Fibroblast of upper back skin (primary cell): ENCODE measurements at places on chromosomes 2 and 18.

- no peak for DNase-seq
Measured at GRCh38 chr2:49000695-49001094, 153.6 kb downstream of the FSHR start.

GRCh38 chr2:2577407-2577831 is 246.3 kb upstream of the MYT1L start:
- DNase-seq: no peak

DNA sequence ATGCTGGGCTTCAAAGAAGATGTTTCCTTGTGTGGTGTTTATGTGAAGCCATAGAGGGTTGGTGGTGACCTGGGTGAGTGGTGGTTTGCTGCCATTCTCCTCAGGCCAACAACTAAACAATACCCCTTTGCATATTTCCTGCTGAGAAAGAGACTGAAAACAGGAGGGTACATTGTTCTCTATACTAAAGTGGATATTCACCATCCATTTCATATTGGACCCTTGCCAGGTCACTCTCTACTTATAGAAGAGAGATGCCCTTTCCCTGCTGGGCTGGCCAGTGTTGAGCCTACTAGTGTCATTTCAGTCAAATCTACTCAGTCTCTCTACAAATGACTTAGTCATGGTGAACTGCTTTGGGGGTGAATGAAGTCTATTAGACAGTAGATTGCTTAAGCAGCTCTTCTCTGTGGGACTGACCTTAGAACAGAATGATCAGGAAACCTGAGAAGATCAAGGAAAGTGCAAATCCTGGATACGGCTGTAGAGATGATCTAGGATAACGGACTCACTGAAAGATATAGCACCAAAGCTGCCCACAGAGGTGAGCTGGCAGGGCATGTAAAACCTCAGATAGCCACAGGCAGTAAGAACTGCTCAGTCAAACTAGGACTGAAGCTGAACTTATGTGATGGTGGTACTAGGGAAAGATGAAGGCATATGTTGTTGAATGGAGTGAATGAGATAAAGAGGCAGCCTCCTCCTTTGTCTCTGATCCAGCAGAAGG is 154.9 kb downstream of the MYO3B start:
- DNase-seq: no peak

DNA sequence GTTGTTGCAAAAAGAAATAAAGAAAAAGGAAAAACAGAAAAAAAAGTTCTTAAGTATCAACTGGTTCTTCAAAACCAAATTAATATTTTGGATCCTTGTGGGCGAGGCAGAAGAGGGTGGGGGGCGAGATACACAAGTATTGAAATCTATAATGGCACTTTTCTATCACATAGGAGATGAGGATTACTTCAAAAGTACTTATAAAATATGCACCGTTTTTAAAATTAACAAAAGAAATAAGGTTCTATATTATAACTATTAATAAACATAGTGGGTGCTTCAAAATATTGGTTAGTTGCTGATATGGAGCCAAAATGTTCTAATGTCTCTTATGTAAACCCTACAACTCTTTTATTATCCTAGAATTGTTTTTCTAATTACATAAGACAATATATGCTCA is 2.1 kb downstream of the FECH start:
- DNase-seq: no peak

DNA sequence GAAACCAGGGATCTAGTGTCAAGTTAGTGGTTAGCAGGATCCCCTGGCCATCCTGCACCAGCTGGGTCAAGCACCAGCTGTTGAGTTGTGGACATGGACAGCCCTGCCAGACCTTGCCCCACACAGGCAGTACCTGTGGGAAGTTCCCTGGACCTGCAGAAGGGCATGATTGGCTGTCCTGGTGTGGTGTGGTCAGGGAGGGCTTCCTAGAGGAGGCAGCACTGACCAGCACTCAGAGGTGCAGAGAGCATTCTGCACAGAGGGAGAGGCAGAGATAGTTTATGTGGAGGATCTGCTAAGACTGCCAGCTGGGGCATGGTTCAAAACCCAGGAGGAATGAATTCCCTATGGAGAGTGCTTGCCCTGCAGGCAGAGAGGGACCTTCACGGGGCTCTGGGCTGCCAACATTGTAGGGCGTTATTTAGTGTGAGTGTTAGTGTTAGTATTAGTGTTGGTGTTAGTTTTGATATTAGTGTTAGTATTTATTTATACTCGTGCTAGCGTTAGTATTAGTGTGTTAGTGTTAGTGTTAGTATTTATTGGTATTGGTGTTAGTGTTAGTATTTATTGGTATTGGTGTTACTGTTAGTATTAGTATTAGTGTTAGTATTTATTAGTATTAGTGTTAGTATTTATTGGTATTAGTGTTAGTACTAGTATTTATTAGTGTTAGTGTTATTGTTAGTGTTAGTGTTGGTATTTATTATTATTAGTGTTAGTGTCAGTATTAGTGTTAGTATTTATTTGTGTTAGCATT is 31.9 kb downstream of the TWIST2 start:
- DNase-seq: no peak

- peak; percentile 68 for DNase-seq
Measured at GRCh38 chr2:23651187-23652080, 266.5 kb downstream of the KLHL29 start.

DNA sequence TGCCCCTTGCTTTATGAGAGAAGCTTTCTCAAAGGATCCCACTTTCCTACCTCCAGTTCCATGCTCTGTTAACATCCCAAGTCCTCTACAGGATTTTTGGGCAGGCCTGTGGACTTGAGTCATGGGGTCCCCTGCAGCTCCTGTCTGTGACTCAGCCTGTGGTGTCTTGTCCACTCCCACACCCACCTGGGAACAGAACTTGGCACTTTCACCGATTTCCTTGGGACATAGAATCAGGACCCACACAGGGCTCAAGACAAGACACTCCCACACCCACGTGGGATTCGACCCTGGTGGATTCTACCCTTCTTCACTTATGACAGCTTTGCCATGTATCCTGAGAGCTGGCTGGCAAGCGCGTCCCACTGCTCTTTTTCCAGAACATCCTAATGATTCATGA is 30.7 kb upstream of the HDAC4 start:
- DNase-seq: no peak

DNA sequence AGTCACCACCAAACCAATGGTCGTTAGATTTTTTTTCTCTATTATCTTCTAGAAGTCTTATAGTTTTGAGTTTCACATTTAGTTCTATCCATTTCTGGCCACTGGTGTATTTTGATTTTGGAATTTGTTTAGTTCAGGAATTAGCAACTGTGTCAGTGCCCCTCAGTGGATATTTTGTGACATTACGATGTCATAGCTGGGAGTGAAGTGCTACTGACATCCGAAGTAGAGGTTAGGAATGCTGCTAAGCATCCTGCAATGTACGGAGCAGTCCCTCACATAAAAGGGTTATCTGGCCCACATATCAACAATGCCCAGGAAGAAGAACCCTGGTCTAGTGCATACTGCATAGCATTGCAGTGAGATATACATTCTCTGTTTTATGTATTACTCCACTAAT is 157.4 kb upstream of the RGPD4 start:
- DNase-seq: peak; percentile 45

DNA sequence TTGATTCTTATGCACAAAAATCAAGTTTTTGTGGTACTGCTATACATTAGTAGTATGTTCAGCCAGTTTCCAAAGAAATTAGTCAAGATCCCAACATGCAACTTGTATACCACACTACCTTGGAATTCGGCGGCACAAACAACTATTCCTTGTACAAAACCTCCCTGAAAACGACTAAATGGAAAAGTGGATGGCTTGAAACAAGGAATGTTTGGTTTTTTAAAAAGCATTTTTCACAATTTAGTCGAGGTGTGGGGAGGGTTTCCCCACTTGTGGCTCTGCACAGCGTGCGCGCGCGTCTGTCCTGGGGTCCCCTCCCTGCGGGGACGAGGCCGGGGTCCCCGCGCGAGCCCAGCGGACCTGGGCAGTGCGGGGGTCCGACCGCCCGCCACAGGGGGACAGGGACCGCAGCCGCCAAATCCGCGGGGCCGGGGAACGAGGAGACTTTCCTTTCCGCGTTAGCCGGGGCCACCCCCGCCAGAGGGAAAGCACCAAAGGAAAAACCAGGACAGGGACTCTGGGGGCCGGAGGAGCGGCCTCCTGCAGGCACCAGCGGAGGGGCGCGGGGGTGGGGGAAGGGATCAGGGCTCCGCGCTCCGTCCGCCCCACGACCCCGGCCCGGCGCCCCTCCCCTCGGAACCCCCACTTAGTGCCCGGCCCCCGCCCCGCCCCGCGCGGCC is 534 bp upstream of the SOCS6 start:
- no peak for DNase-seq

- no peak for DNase-seq
Measured at GRCh38 chr2:95289253-95289652, 7.9 kb upstream of the KCNIP3 start.

- DNase-seq: no peak
Measured at GRCh38 chr2:212628586-212628985, 90.0 kb upstream of the ERBB4 start.

DNA sequence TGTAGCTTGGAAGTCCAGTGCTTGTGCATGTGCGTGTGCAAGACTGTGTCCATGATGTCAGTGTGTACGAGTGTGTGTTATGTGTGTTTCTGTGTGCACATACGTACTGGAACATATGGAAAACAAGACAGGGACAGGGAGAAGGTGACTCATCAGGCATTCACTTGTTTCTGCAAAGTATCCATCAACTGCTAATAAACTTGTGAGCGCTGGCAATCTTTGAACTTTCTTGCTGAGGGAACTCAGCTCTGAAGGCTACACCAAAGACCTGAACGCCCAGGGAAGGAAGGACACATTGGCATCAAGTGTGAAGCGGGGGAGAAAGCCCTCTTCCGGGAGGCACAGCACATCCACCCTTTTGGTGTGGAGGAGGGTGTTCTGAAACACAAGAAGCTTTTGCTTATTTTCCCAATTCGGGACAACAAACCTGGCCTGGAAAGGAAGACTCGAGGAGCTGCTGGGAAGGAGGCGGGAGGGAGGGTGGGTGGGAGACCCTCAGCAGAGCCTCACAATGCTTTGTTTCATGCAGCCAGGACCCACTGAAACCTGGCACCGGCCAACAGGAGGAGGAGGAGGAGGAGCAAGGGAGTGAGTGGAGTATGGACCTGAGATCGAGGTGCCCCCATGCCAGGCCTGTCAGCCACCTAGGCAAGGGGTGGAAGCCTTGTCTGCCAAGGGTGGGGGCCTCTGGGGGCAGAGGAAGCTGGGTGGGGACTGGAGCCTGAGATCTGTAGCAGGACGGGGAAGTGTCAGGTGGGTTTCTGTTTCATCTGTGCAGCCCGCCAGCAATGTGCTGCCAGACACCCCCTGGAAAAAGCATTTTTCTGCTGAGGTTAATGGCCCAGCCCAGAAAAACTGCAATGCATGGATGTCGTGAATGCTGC is 26.8 kb downstream of the SMAD7 start:
- peak; percentile 80 for DNase-seq

DNA sequence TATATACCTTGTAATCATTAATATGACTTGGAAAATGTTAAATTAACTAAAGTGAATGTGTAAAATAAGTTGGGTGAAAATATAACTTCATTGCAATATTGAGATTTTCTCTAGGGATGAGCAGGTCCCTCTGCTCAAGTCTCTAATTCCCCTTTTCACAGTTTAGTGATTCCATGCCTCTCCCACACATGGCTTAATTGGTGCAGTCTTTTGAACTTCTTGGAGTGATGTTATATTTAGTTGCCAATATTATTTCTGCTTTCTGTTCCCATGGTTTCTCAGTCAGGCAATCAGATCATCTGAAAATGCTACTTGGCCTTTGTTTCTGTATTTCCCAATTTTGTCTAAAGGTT is 233.7 kb upstream of the SPOPL start:
- DNase-seq: no peak

GRCh38 chr2:159249990-159250715 is 36.4 kb downstream of the WDSUB1 start:
- peak; percentile 39 for DNase-seq

DNA sequence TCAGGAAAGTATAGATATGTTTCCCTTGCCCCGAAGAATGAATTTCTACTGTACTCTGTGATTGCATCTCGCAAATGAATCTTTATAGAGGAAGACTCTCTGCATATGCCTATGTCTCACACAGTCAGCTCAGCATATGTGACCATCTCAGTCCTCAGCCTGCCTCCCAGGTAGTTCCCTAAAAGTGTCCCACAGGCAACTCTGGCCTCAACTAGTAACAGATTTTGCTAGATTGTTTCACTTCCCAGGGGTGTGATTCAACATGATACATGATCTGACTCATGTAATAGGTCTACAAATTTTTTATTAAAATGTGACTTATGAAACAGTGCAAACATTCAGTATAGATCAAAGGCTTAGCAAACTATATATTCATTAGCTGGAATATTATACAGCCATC is 296.6 kb upstream of the CRIM1 start:
- DNase-seq: no peak

DNA sequence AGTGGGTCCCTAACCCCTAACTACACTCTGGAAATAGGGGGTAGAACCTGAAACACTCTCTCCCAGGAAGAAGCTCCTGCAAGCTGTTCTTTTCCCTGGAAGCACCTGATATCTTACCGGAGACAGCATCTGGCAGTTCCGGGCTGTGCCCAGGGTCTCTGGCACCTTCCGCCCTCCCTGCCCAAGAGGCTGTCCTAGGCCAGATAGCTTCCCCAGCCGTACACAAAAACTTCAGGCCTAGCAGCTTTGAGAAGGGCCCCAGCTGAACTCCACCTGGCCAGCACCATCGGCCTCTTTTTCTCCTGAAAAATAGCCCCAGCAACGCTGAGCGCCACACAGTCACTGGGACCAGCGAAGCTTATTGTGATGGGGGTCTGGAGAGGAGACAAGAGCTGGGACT is 9.7 kb downstream of the OSR1 start:
- no peak for DNase-seq

- DNase-seq: no peak
Measured at GRCh38 chr2:127416506-127417001, 1.7 kb upstream of the PROC start.

- DNase-seq: peak; percentile 35
Measured at GRCh38 chr18:43866696-43867095, 589.4 kb upstream of the SYT4 start.

DNA sequence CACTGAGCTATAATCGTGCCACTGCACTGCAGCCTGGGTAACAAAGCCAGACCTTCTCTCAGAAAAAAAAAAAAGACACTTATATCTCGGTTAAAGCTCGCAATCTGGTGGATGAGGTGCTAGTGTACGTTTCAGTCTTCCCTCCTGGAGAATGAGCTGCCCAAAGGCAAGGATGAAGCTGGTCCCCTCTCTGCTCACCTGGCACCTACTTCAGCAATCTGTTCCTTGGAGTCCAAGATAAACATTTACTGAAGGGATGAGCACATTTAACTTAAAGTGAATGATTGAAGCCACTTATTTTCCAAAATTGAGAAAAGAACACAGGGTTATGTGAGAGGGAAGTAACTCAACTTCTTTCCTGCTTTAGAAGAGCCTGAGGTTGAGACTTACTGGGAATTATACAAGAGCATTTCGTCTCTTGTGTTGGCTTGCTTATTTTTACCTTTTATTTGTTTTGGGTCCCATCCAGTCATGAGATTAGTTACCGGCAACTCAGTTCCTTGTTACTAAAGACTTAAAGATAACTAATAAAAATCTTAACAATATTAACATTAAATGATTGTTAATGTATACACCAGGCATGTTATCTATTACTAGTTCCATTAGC is 33.6 kb upstream of the COLEC12 start:
- no peak for DNase-seq
